ENCODE measurements at places on chromosomes 2 and 18. TPM values are rescaled to one million over a fixed set of nuclear protein-coding genes. Genes with fewer than 3 reads are reported as not detected.

GRCh38 chr2:8693157-8693821 lies 11.4 kb downstream of the ID2 start:
- no peaks in the 10 kb centered on the region for H3K27me3 ChIP-seq
- no peak for DNase-seq

- peaks cover 16% of the 10 kb centered on the region for H3K4me1 ChIP-seq
- H3K27me3 ChIP-seq, result no peaks in the 10 kb centered on the region
- H3K36me3 ChIP-seq, result no peaks in the 10 kb centered on the region
- H3K27ac ChIP-seq, result peak overlapping the region; percentile 34
- peak; percentile 25 for DNase-seq
These were observed 75.3 kb downstream of the MBD2 start for GRCh38 chr18:54149078-54149697.

GRCh38 chr18:74679679-74680076 lies 82.0 kb downstream of the ZNF407 start:
- no peaks in the 10 kb centered on the region for H3K4me1 ChIP-seq
- H3K36me3 ChIP-seq, result peaks cover 4% of the 10 kb centered on the region
- H3K27ac ChIP-seq, result no peak overlapping the region

Gene MARCHF4
- total RNA-seq, result not detected

DNA sequence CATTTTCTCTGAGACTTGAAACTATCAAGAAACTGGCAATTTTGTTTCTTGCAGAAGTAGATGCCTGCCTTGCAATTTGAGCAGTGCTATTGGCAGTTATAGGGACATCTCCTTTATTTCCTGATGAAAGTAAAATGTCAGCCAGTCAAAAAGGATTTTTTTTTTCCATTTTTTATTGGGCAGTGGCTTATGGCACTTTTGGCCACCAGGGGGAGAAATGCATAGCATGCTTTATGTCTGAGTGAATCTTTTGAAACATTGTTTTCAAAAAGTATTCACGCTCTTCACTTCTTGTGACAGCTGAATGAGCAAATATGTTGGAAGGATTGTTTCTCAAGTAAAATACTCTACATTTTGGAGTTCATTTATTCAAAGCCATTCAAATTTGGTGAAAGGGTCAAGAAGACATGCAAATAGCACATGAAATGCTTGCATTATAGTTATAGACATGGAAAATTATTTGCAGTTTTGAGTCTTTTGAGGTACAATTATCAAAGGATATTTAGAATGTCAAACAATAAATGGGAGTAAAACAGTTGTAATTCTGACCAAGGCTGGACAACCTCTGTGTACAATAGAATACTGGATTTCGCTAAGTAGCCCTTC lies 491.0 kb downstream of the CDH2 start:
- no peaks in the 10 kb centered on the region for H3K27me3 ChIP-seq
- DNase-seq, result no peak
- H3K4me1 ChIP-seq, result no peaks in the 10 kb centered on the region
- no peaks in the 10 kb centered on the region for H3K36me3 ChIP-seq
- no peak overlapping the region for H3K27ac ChIP-seq

DNA sequence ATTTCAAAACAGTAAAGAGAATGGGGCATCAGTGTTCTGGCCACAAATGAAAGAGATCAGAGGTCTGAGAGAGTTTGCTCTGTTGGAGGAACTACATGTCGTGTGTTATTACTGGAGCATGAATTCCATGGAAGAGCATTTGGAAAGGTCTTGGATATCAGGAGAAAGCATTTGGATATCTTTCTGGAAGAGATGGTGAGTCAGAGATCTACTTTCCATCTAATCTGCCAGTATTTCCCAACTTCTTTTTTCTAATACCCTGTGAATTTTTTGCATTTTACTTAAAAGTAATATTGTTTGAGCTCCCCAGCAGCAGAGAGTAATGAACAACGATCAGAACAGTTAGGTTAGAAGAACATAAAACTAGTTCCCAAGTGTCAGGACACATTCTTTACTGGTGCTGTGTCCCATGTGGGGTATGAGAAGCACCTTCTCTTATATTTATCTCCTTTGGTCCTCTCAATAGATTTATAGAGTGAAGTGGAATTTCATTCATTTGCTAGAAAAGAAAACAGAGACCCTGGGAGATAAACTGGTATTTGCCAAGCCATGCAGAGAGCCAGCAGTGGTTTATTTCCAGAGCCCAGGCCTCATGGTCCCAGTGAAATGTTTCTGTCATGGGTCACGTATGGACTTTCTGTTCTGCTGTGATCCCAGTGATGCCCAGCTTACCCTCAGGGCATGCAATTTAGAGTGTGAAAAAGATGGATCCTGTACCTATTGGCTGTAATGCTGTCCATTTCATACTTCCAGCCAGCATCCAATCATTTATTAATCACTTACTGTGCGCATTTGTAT lies 130.8 kb upstream of the NT5C1B start:
- no peak overlapping the region for H3K4me3 ChIP-seq
- no peak for DNase-seq
- peaks cover 25% of the 10 kb centered on the region for H3K4me1 ChIP-seq
- H3K27ac ChIP-seq, result peak overlapping the region; percentile 61

GRCh38 chr18:8754995-8755960 lies 49.9 kb downstream of the MTCL1 start:
- no peak overlapping the region for H3K4me3 ChIP-seq
- H3K36me3 ChIP-seq, result no peaks in the 10 kb centered on the region

GRCh38 chr2:23589220-23589647 lies 204.3 kb downstream of the KLHL29 start:
- peaks cover 32% of the 10 kb centered on the region for H3K4me1 ChIP-seq
- no peak overlapping the region for H3K27ac ChIP-seq
- H3K27me3 ChIP-seq, result no peaks in the 10 kb centered on the region
- H3K4me3 ChIP-seq, result no peak overlapping the region
- H3K36me3 ChIP-seq, result no peaks in the 10 kb centered on the region

- H3K36me3 ChIP-seq, result no peaks in the 10 kb centered on the region
- no peak for DNase-seq
- no peak overlapping the region for H3K27ac ChIP-seq
- no peaks in the 10 kb centered on the region for H3K27me3 ChIP-seq
- H3K4me3 ChIP-seq, result no peak overlapping the region
- no peaks in the 10 kb centered on the region for H3K4me1 ChIP-seq
These were observed 698.2 kb downstream of the TRIB2 start for GRCh38 chr2:13414897-13415296.

Gene MROH2A
- not detected for total RNA-seq

DNA sequence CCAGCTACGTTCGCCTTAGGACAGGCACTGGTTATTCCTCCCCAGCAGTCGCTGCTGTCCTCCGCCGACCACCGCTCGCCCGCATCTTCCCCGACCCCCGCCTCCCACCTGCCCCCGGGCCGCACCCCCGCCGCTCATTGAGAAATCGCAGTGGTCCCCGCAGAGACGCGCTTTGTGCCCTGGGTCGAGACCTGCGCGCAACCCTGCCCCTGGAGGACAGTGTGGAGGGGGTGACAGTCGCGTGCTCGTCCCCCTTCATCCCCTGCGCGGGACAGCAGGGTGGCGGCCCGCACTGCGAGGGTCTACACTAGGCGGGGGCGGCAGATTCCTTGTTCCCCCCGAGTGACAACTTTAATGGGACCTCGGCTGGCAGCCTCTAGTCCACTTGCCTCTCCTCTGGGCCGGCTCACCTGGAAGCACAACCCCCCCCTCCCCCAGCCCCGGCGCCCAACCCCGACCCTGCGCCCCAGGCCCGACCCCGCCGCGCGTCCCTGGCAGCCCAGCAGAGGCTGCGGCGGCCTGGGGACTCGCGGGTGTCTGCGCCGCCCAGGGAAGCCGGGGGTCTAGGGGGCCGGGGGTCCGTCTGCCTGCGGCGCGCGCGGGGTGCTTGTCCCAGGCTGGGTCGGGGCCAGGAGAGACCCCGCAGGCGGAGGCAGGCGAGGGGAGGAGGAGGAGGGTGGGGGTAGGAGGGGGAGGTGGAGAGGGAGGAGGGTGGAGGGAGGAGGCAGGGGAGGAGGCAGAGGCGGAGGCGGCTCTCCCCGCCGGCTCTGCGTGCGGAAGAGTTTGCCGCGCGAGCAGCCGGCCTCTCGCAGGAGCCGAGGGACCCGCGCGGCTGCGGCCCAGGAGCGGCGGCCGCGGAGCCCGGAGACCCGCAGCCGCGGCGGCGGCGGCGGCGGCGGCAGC lies at the start of gene NPAS2:
NPAS2 (plus strand) TSS at position 770 of the 903 bp plus-strand sequence. CDS start 84,616 bp downstream, outside the sequence.
- H3K4me1 ChIP-seq, result peaks cover 39% of the 10 kb centered on the region
- H3K4me3 ChIP-seq, result peak within 1 kb of the TSS; percentile 89
- no peaks in the 10 kb centered on the region for H3K36me3 ChIP-seq
- peak within 1 kb of the TSS; percentile 93 for H3K27ac ChIP-seq
- H3K27me3 ChIP-seq, result no peaks in the 10 kb centered on the region

DNA sequence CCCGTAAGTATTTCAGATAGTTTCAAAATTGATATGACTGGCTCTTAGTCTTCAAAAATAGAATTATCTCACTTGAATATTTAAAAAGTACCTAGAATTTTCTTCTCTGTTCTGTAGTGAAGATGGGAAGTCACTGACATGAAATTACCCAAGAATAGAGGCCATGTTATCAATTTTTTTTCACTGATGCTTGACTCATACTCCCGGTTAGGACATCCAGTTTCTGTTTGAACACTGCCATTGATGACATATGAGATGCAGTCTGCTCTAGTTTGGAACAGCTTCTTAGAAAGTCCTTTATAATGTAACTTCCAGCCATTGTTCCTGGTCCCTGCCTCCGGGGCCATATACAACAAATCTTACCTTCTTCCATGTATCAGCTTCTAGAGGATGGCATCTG lies 26.0 kb downstream of the MAP3K20 start:
- no peak overlapping the region for H3K4me3 ChIP-seq
- H3K27me3 ChIP-seq, result no peaks in the 10 kb centered on the region
- peaks cover 12% of the 10 kb centered on the region for H3K4me1 ChIP-seq
- DNase-seq, result no peak
- H3K36me3 ChIP-seq, result no peaks in the 10 kb centered on the region
- no peak overlapping the region for H3K27ac ChIP-seq

- H3K4me3 ChIP-seq, result no peak overlapping the region
- no peak overlapping the region for H3K27ac ChIP-seq
- H3K27me3 ChIP-seq, result no peaks in the 10 kb centered on the region
- no peaks in the 10 kb centered on the region for H3K36me3 ChIP-seq
- no peak for DNase-seq
- H3K4me1 ChIP-seq, result no peaks in the 10 kb centered on the region
These were observed 160.2 kb upstream of the ALKAL2 start for GRCh38 chr2:447902-448665.

- peaks cover 4% of the 10 kb centered on the region for H3K4me1 ChIP-seq
- no peaks in the 10 kb centered on the region for H3K36me3 ChIP-seq
- no peaks in the 10 kb centered on the region for H3K27me3 ChIP-seq
- peak overlapping the region; percentile 98 for H3K4me3 ChIP-seq
These were observed 2.7 kb downstream of the ID2 start for GRCh38 chr2:8684540-8684877.
